ENCODE measurements at places on chromosomes 7 and 10.

GRCh38 chr10:75935240-75935639 is 503.8 kb downstream of the LRMDA start:
- no peak for DNase-seq

DNA sequence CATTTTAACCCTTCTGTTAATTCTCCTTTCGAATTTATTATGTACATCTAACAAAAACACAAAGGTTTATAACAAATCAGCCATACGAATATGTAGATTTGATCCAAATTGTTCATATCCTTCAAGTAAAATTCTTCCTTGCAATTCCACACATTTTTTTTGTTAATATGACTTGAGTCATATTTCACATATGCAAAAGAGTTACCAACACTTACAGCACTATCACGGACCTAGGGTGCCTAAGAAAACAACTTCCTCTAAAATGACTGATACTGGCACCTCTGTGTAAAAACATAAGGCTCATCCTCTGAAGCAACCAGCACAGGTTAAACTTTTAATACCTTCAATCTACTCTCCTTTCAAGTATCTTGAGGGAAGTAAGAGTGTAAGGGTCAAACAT is 451.8 kb downstream of the SEMA3D start:
- no peak for DNase-seq

GRCh38 chr10:49598986-49599385 is 11.1 kb upstream of the SLC18A3 start:
- DNase-seq = no peak

- no peak for DNase-seq
Measured at GRCh38 chr10:110462166-110463095, 35.3 kb upstream of the DUSP5 start.

- DNase-seq = no peak
Measured at GRCh38 chr10:76201962-76202361, 770.5 kb downstream of the LRMDA start.

DNA sequence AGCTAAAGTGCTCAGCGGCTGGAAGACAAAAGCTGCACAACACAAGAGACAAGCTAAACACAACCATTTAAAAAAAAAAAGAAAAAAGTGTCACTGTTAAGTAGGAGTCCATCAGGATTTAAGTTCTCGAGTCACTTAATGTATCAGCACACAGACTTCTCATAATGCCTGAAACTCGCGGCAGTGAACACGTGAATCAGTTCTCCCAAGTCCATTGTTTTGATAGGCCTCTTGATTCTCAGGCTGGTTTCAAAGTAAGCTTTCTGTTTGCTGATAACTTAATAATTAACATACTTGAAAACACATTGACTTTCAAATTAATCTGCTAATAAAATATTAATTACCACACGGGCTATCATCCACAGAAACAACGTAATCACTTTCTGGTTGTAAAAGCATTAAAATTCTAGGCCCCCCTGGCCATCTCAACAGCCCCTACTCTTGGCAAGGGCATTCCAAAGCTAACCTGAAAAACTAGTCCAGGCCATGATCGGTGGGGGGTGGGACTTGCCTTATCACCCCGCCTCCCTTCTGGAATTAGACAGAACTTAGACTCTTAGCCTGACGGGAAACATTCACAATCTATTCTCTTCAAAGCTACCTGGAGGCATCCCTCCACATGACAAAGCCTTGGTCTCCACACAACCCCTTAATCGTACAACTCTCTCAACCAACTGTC is 129.0 kb downstream of the DIP2C start:
- no peak for DNase-seq

DNA sequence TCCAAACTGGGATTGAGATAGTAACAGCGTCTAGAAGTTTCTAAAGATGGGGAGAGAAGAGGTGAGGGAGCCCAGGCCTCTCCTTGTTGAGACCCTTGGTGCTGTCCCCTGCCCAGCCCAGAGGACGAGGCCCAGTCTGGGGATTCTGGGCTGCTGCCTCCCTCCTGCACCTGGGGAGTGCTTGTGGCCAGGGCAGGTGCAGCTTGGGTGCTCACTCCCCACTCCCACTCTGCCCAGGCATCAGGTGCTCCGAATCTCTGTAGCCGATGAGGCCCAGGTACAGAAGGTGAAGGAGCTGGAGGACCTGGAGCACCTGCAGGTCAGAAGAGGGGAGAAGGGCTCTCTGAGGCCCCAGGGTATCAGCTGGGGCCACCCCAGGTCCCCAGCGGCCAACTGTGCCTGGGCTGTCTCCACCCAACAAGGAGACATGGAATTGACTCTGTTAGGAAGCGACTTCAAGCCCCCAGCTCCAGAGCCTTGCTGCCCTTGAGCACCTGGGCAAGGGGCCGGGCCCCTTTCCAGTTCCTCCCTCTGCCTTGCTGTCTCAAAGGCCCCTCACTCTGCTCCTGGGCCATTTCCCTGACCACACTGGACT is 664 bp downstream of the CPA1 start:
- DNase-seq = no peak

- DNase-seq = no peak
Measured at GRCh38 chr10:82759050-82759449, 884.1 kb downstream of the NRG3 start.

DNA sequence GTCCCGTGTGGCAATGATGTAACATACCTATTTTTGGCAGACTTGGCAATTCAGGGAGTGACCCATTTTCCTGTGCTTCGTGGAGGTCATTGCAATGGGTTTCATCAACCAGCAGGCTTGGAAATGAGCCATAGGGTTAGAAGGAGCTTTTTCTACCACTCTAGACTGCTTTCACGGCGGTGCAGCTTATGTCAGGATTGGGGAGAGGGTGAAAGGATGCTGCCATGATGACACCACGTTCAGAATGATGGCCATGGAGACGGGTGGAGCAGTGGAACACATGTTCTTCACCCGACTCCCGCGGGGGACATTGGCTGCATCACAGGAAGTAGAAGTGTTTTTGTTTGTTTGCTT is 220.2 kb downstream of the EMX2 start:
- no peak for DNase-seq

- DNase-seq = no peak
Measured at GRCh38 chr7:105677817-105678573, 96.7 kb upstream of the EFCAB10 start.

GRCh38 chr10:123061865-123062264 is 53.1 kb downstream of the ACADSB start:
- no peak for DNase-seq
